Activated CD8-positive, alpha-beta T cell treated with anti-CD3 and anti-CD28 coated beads, Interleukin-2, amount 10 ng/mL, durations not matched to agents 7 days and 5 days (primary cell): ENCODE measurements at places on chromosomes 12 and 14. TPM values are rescaled to one million over a fixed set of nuclear protein-coding genes. Genes with fewer than 3 reads are reported as not detected.

DNA sequence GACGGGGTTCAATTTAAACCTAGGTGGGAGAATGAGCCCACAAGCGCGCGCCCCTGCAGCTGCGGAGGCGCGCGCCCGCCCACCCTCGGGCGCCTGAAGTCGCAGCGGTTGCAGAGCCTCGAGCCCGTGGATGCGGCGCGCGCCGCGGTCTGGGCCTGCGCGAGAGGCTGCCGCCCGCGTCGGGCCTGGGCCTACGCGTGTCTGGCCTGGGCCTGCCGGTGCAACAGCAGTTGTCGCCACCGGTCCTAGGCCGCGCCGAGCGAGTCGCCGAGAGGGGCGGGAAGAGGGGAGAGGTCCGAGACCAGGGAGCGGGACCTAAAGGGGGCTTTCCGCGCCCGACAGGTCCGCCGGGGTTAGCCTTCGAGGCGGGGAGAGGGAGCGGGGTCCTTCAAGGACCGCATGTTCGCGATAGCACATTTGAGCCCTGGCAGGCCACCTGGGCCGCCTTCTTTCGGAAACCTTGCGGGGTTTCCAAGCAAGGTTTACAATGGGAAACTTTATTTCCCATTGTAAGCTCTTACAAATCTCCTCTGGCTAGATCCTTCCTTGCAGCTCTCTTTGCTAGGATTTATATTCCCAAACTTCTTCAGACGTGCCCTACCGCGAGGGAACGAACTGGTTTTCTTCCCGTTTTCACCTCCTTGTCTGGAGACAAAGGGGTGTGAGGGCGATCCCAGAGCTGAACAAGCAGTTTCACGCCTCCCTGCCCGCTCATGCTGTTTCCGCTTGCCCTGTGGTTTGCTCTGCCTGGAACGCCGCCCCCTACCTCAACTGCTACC lies 6.8 kb downstream of the SIX6 start:
- peaks cover 1% of the 10 kb centered on the region for H3K36me3 ChIP-seq
- H3K4me3 ChIP-seq: peak overlapping the region; percentile 19
- H3K27ac ChIP-seq: peak overlapping the region; percentile 28
- DNase-seq: no peak
- peaks cover 9% of the 10 kb centered on the region for H3K4me1 ChIP-seq
- H3K27me3 ChIP-seq: peaks cover 58% of the 10 kb centered on the region

GRCh38 chr12:91857813-91858542 lies 287.7 kb downstream of the BTG1 start:
- no peaks in the 10 kb centered on the region for H3K27me3 ChIP-seq
- no peaks in the 10 kb centered on the region for H3K36me3 ChIP-seq
- peaks cover 3% of the 10 kb centered on the region for H3K4me1 ChIP-seq
- no peak overlapping the region for H3K27ac ChIP-seq
- H3K4me3 ChIP-seq: no peak overlapping the region
- DNase-seq: no peak

DNA sequence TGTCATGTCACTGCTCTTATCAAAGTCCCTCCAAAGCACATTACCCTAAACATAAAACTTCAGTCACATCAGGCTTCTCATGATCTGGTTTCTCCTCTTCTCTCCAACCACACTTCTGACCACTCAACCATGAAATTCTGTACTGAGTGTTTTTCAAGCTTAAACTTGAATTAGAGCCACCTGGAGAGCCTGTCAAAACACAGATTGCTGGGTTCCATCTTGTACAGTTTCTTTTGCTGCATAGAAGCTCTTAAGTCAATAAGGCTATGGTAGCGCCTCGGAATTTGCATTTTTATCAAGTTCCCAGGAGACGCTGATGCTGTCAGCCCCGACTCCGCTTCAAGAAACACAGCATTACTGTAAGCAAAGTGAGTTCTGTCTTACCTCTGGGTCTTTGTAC lies 16.4 kb upstream of the SRRM4 start:
- no peaks in the 10 kb centered on the region for H3K27me3 ChIP-seq
- H3K36me3 ChIP-seq: no peaks in the 10 kb centered on the region
- H3K4me1 ChIP-seq: no peaks in the 10 kb centered on the region
- H3K27ac ChIP-seq: no peak overlapping the region

Gene CD4
- 0.90 TPM for total RNA-seq

DNA sequence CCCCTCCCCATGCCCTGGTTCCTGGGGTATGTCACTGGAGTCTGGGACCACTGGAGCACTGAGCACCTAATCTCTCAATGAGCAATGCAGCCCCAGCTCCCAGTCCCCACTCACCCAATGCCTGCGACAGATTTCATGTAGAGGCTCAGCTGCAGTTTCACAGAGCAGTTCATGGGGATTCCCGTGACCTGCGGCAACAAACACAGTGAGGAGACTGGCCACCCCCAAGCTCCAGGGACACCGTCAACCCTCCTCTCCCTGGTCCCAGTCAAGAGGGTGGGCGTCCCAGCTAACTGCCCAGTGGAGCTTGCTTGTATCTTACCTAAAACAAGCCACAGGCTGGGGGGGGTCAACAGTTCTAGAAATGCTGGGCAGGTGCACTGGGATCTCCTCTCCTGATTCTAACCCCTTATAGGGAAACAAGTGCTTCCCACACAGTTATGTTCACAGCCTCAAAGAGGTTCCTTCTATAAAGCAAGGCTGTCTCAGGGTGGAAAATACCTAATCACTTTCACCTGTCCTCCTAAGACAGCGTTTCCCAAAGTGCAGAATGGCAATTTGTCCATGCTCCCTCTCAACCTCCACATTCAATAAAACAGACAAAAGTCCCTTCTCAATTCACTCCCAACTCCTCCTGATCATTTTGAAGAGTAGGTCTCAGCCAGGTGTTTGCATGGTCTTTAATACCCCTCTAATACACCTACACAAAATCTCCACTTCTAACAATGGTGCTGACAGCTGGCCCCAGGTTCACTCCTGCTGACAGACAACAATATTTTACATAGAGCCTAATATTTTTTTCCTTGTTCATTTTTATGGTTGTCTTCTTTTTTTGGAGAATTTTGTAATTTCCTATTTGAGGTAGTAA lies 68.3 kb downstream of the SCARB1 start:
- H3K36me3 ChIP-seq: peaks cover 5% of the 10 kb centered on the region
- DNase-seq: no peak
- H3K4me3 ChIP-seq: no peak overlapping the region
- H3K27me3 ChIP-seq: no peaks in the 10 kb centered on the region

Gene ATF1
- total RNA-seq: 36.7 TPM

DNA sequence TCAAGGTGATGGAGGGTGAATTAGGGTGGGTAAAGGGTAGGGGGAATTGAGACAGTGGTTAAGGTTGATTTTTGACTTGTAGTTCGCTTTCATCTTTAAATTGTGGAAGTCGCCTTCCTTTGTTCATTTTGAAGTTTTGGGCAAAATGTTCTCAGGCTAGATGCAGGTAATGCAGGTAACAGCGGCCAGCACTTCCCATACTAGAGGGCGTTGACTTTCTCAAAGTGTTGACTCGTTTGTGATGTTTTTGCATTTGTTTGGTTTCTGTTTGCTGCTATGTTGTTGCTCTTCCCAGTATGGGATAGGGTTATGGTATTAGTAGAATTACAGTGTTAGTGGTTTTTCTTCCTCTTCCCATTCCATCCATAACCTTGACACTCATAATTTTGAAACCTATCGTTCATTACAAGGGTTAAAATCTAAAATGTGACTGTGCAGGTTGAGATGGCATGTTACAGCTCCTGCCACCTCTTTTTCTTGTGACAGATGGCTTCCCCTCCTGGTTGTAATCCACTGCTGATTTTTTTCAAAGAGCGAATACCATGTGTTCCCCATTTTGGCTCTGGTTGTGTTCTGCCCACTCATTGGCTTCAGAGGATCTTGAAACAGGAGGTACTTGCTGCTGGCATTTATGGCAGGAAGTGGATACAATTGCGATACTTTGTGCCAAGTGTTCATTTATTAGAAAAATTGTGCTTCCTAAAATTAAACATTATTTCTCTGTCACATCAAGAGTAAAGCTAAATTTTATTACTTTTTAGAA lies 57.1 kb downstream of the ERC1 start:
- no peak for DNase-seq
- H3K36me3 ChIP-seq: no peaks in the 10 kb centered on the region
- H3K4me3 ChIP-seq: no peak overlapping the region
- H3K4me1 ChIP-seq: peaks cover 5% of the 10 kb centered on the region
- no peak overlapping the region for H3K27ac ChIP-seq
- H3K27me3 ChIP-seq: no peaks in the 10 kb centered on the region

DNA sequence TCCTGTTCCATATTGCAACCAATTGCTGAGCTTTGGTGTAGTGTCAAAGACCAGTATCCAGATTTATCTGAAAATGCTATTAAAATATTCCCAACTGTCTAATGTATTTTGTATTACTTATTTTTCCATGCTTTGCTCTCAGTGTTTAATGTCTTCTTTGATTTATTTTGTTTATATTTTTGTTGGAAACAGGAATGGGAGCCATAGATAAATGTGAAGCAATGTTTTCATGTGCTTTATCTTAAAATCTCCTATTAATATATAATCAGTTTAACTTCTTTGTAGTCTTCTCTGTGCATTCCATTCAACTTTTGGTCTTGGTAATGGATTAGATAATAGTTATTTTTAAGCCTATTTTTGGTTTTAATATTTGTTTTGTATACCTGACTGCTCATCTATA lies 8.8 kb downstream of the RAP1B start:
- no peak overlapping the region for H3K4me3 ChIP-seq
- no peak overlapping the region for H3K27ac ChIP-seq
- peaks cover 77% of the 10 kb centered on the region for H3K36me3 ChIP-seq
- peaks cover 75% of the 10 kb centered on the region for H3K4me1 ChIP-seq
- H3K27me3 ChIP-seq: no peaks in the 10 kb centered on the region

- H3K36me3 ChIP-seq: no peaks in the 10 kb centered on the region
- H3K27ac ChIP-seq: no peak overlapping the region
- no peaks in the 10 kb centered on the region for H3K4me1 ChIP-seq
These were observed 147.9 kb upstream of the RFLNA start for GRCh38 chr12:124147027-124147426.

DNA sequence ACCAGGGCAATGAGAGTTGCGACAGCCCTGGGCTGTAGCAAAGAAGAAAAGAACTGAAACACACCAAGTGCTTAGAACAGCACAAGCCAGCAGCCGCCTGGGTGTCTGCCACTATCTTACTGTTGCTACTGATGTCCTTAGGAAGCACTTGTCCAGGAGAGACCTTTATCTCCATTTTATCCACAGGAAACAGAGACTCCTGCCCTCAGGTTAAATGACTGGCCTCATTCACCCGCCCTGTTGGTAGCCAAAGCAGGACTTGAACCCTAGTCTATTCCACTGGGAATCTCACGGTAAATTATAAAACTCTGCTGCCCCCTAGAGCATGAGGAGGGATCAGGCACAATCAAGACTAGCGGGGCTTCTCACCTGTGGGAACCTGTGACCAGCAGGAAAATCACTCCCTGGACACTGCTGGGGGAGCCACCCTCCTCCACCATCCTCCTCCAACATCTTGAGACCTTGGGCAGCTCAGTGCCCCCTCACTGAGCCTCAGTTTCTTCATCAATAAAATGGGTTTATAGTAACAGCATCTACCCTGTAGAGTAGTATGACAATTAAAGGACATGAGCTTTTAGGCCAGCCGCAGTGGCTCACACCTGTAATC lies 20.5 kb upstream of the TESC start:
- peaks cover 3% of the 10 kb centered on the region for H3K27me3 ChIP-seq
- peak; percentile 49 for DNase-seq
- peaks cover 6% of the 10 kb centered on the region for H3K4me1 ChIP-seq
- H3K4me3 ChIP-seq: no peak overlapping the region

DNA sequence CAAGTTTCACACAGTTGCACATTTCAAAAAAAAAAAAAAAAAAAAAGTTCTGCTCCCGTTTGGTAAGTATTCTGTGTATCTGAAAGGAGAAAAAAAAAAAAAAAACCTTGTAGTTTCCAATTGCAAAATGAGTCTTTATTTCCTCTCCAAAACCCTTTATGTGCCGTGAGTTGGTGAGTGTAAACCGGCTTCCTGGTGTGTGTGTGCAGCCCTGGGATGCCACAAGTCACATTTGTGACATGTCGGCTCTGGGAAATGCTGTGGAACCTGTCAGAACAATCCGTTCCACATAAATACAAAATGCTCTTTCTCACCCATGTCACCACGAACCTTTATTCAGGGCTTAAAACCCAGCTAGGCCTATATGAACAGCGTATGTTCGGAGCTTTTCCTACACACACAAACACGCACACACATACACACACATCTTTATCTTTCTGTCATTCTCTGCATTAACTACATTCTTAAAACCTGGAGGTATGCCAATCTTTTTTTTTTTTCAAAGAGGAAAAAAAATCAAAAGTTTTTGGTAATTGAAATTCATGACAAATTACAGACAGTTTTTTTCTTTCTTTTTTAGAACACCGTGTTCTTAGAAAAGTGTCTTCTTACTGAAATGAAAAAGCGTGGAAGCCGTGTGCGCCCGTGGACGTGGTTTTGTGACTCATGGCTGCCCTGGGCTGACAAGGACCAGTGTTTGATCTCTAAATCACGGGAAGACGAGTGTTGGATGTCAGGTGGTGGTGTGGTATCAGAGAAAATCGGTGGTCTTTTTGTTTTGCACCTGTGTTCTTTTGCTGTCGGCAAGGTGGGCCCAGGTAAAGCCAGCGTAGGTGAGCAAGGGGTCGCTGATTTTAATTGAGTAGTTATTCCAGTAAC lies 612.0 kb downstream of the VRK1 start:
- H3K4me1 ChIP-seq: peaks cover 27% of the 10 kb centered on the region
- peaks cover 7% of the 10 kb centered on the region for H3K27me3 ChIP-seq
- H3K36me3 ChIP-seq: peaks cover 2% of the 10 kb centered on the region
- peak overlapping the region; percentile 74 for H3K27ac ChIP-seq
- DNase-seq: peak; percentile 33
- peak overlapping the region; percentile 23 for H3K4me3 ChIP-seq

- DNase-seq: no peak
- H3K4me1 ChIP-seq: peaks cover 6% of the 10 kb centered on the region
- H3K36me3 ChIP-seq: peaks cover 5% of the 10 kb centered on the region
- H3K4me3 ChIP-seq: no peak overlapping the region
These were observed 61.6 kb downstream of the SPPL3 start for GRCh38 chr12:120842595-120842994.

Gene LBHD2
- total RNA-seq: not detected

GRCh38 chr12:116508145-116509121 lies 50.7 kb upstream of the MAP1LC3B2 start:
- H3K36me3 ChIP-seq: no peaks in the 10 kb centered on the region
- H3K27me3 ChIP-seq: peaks cover 22% of the 10 kb centered on the region
- no peak for DNase-seq
- H3K4me3 ChIP-seq: no peak overlapping the region
- H3K27ac ChIP-seq: no peak overlapping the region
- H3K4me1 ChIP-seq: peaks cover 4% of the 10 kb centered on the region

- no peaks in the 10 kb centered on the region for H3K27me3 ChIP-seq
- no peak for DNase-seq
- no peak overlapping the region for H3K27ac ChIP-seq
- no peaks in the 10 kb centered on the region for H3K36me3 ChIP-seq
- H3K4me3 ChIP-seq: no peak overlapping the region
- no peaks in the 10 kb centered on the region for H3K4me1 ChIP-seq
These were observed 119.8 kb downstream of the TMEM121 start for GRCh38 chr14:105646175-105646574.

GRCh38 chr12:75756111-75756510 lies 244.7 kb upstream of the KRR1 start:
- H3K36me3 ChIP-seq: no peaks in the 10 kb centered on the region
- H3K27me3 ChIP-seq: peaks cover 8% of the 10 kb centered on the region
- no peak for DNase-seq
- H3K27ac ChIP-seq: no peak overlapping the region
- no peak overlapping the region for H3K4me3 ChIP-seq

Gene KLRC1
- total RNA-seq: 4.9 TPM

GRCh38 chr12:92912052-92912451 lies 17.0 kb downstream of the EEA1 start:
- H3K27me3 ChIP-seq: no peaks in the 10 kb centered on the region
- no peak for DNase-seq
- H3K4me3 ChIP-seq: no peak overlapping the region
- H3K27ac ChIP-seq: peak overlapping the region; percentile 4
- H3K4me1 ChIP-seq: peaks cover 50% of the 10 kb centered on the region

- peak overlapping the region; percentile 64 for H3K4me3 ChIP-seq
- H3K36me3 ChIP-seq: peaks cover 82% of the 10 kb centered on the region
- DNase-seq: peak; percentile 45
- H3K27me3 ChIP-seq: no peaks in the 10 kb centered on the region
- peak overlapping the region; percentile 92 for H3K27ac ChIP-seq
These were observed 6.7 kb downstream of the CCDC88C start for GRCh38 chr14:91410771-91411536.
